ENCODE measurements at places on chromosomes 11 and 22.

- DNase-seq = no peak
These were observed 71.5 kb upstream of the USP47 start for GRCh38 chr11:11770296-11770695.

DNA sequence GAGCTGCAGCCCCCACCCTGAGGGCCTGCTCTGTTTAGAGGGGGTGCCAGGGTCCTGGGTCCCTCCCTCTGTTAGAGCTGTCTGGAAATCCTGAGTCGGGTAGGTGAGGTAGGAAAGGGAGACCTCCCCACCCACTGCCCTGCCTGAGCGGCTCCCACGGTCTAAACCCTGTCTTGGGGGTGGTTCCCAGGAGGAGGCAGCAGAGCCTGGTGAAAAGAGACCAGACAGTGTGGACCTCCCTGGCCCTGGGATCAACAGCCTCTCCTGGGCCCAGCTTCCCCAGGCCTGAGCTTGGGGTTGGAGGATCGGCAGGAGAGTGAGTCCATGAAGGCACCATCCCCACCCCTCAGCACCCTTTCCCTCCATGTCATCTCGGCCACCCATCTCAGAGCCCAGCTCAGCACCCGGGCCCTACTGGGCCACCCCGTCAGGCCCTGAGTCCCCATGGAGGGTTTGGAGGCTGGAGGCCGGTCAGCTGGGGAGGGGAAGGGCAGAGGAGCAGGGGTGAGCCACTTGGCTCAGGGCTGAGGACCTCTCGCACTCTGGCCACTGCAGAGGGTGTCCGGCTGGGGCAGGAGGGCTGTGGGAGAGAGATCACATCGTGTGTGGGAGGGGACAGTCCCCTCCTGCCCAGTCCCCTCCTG lies 37.2 kb downstream of the RTN4R start:
- DNase-seq = no peak

- DNase-seq = no peak
These were observed 752.7 kb downstream of the METTL15 start for GRCh38 chr11:28860893-28861292.

DNA sequence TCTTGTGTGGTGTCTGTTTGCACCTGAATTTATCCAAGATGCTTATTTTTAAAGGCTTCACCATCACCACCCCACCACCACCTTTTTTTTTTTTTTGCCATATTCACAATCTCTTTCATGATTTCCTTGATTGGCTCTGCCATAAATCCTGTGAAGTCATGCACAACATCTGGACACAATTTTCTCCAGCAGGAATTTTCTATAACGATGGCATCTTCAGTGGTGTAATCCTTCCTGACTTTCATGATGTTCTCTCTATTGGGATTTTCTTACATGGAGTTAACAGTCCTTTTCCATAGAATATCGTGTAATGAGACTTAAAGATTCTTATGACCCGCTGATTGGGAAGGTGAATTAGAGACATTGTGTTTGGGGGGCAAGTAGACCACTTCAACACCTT lies 17.8 kb downstream of the ZFP91 start:
- DNase-seq = no peak

DNA sequence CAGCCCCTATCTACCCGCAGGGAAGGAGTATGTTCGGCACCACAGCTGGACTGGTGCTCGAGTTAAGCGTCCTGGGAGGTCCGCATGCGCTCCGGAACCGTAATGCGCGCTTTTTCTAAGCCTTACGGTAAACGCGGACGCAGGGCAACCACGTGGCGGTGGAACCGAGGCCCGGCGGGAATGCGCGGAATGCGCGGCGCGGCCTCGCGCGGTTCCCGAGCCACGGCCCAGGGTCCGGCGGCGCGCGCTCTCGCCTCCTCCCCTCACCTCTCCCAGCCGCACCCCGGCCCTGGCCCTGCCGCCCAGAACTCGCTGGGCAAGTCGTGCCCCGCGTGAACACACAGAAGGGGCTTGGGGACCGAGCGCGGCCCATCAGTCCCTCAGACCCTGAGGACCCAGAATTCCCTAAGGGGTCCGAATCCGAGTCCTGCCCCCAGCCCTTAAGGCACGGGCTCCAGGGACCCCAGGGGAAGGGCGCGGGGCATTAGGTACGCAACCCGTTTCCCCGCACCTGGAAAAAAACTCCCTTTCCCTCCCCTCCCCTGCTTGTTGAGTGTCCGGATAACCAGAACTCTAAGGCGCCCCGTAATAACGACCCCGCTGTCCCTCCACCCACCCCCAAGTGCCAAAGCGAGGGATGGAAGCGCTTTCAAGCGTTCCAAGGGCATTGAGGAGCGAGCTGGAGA lies 4.3 kb upstream of the CCND1 start:
- DNase-seq = no peak

- no peak for DNase-seq
These were observed 134.3 kb downstream of the TBC1D22A start for GRCh38 chr22:46896568-46897245.

DNA sequence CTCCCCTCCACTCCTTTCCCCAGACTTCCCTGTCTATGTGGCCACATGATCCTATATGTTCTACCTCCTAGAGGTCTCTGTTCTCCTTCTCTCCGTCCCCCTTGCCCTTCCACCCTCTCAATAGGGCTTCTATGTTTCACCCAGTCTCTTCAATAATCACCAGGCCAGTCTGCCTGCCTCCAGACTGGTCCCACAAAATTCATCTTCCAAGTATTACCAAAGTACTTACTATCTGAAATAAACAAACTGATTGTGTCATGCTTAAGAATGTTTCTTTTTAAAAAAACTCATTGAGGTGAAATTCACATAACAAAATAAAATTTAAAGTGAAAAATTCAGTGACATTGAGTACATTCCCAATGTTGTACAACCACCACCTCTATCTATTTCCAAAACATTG lies 44.2 kb downstream of the MTNR1B start:
- no peak for DNase-seq

GRCh38 chr11:109196016-109196415 lies 226.0 kb upstream of the C11orf87 start:
- no peak for DNase-seq

- DNase-seq = no peak
These were observed 14.6 kb upstream of the POLD3 start for GRCh38 chr11:74577624-74578396.

GRCh38 chr11:19988598-19988997 lies 171.7 kb downstream of the DBX1 start:
- no peak for DNase-seq

DNA sequence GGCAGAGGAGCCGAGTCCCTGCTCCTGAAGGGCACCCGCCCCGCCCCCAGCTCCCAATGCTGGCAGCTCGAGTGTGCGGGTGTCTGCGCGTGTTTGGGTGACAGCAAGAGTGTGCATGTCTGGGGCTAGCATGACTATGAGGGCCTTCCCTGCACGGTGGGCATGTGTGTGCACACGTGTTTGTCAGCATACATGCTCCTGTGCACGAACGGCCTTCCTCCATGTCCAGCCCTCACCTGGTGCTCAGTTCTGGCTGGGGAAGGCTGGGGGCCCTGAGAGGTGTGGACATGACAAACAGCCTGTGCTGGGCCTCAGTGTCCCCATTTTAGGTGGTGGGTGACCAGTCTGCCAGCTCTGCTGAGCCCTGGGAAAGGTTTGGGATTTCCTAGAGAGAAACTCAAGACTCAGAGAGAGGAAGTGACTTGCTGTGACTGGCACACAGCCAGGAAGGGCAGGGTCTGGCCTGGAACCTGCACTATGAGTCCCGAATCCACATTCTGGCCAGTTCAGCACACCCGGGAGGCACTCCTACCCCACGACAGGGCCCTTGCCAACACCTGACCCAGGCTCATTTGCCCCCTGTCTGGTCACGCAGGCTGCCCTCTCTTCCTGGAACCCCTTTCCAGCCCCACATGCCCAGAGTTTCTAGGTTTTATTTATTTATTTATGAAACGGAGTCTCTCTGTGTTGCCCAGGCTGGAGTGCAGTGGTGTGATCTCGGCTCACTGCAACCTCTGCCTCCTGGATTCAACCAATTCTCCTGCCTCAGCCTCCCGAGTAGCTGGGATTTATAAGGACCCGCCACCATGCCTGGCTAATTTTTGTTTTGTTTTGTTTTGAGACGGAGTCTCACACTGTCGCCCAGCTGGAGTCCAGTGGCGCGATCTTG lies 3.3 kb upstream of the SHISA8 start:
- DNase-seq = no peak

DNA sequence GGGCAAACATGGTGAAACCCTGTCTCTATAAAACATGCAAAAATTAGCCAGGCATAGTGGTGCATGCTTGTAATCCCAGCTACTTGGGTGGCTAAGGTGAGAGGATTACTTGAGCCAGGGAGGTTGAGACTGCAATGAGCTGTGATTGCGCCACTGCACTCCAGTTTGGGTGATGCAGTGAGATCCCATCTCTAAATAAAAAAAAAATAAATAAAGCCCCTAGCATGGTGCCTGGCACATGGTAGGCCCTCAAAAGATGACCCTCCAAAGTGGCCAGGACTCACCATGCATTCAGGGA lies 74.6 kb downstream of the PTPRJ start:
- DNase-seq = no peak

DNA sequence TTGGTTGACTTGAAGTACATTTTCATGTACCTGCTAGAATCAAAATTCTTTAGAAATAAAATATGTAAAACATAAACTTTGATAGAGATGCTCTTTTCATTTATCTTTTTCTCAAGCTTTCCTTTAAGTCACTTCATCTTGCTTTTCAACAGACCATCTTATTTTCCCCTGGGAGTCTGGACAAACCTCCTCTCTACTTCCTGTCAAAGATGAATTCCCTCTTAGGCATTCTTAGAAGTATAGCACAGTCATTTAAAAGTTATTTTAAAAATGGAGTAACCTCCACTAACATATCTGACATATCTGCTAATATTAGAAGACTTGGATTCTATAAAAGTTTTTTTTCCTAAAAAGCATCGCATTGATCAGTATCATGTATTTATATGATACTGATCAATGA lies 84.8 kb upstream of the PAX6 start:
- DNase-seq = no peak

DNA sequence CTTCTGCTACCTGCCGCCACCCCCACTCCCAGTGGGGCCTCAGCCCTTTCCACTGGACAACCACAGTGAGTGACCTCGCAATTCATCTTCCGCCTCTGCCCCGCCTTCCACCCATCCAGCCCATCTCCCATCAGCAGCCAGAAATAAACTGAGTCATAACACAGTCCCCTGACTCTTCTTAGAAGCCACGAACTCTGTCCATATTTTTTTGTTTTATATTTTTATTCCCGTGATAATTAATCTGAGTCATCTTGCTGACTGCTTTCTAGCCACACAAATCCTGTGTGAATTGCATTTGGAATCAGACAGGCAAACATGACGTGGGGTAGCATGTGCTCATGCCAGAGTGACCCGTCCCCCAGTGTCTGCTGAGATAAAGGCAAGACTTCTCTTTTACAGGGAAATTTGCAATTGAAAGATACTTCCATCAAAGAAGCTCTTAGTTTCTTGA lies 7.0 kb downstream of the FADD start:
- no peak for DNase-seq

DNA sequence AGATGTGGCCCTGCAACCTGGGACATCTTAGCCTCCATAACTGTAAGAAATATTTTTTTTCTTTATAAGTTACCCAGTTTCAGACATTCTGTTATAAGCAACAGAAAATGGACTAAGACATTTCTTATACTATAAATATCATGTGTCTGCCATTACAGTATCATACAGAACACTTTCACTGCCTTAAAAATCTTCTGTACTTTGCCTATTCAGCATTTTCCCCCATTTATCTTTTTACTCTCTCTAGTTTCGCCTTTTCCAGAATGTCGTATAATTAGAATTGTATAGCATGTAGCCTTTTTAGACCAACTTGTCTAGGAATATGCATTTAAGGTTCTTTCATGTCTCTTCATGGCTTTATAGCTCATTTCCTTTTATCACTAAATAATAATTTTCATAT lies 88.0 kb downstream of the PARVA start:
- no peak for DNase-seq

DNA sequence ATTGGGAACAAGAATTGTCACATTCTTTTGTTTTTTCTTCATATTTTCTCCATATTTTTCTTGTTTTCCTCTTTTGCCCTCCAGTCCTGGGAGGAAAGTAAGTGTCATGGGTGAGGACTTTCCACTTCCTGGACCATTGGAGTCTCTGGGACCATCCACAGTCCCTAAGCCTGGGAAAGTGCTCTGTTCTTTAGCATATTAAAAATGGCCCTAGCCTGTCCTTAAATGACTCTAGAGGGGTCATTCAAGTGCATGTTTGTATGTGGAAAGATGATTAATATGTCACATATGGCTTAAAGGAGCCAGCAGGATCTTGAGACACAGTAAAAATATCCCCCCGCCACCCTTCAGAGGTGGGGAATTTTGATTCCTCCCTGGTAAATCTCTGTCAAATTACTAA lies 20.1 kb upstream of the SCGB1D1 start:
- DNase-seq = no peak

- no peak for DNase-seq
These were observed 74.0 kb upstream of the TCF20 start for GRCh38 chr22:42344361-42344905.

Measured in stimulated activated CD4-positive, alpha-beta T cell treated with anti-CD3 and anti-CD28 coated beads, Interleukin-1b, Interleukin-23, amount 100 ng/mL, for 1 hour (primary cell).